ENCODE measurements at places on chromosomes 12 and 14.
A peak's percentile ranks its signal among the peaks of the same experiment; 100 is the strongest.

- DNase-seq, result no peak
Observed at GRCh38 chr12:51324953-51325352, 979 bp upstream of the BIN2 start.

GRCh38 chr12:71105956-71106355, 51.8 kb downstream of the TSPAN8 start:
- DNase-seq, result no peak

- no peak for DNase-seq
Observed at GRCh38 chr14:104942586-104942985, 17.9 kb downstream of the PLD4 start.

DNA sequence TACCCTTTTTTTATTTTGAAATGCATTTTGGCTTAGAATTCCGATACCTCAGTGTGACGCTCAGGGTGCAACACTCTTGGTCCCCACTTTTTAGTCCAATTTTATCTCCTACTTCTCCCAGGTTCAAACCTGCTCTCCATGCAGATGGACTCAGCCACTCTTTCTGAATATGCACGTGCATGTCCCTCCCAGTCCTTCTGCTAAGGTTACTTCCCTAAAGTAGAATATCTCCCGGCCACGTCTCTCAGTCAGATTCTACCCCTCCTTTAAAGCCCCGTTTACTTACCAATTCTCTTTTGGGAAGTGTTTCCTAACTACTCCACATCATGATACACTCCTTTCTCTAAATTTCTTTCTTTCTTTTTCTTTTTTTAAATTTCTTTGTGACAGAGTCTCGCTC, 15.5 kb upstream of the PARP11 start:
- no peak for DNase-seq

DNA sequence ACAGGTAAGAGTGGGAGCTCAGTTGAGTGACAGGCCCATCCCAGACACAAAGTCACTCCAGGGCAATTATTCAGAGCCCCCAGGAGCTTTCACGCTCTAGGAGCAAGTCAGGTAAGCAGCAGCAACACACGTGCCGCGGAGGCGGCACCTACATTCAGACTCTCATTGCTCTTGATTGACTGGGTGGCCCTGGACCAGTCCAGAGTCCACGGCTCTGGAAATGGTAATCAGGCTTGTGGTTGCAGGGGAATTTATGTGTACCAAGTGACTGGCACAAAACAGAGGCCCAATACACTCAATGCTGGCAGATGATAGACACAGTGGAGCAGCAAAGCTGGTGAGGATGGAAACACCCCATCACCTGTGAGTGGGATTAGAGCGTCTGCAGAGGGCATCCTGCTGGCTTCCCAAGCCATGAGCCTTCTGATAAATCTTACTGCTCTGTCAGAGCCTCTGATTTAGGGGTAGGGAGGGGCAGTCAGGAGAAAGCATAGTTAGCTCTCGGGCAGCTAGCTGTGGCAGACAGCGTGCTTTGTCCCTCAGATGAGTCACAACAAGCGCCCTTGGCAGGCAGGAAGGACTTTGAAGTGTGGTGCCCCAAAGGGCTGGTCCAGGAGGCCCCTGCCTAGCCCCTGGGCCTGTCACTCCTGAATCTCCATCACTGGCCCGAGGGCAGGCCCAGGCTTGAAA, 344.7 kb downstream of the CACNA1C start:
- no peak for DNase-seq

DNA sequence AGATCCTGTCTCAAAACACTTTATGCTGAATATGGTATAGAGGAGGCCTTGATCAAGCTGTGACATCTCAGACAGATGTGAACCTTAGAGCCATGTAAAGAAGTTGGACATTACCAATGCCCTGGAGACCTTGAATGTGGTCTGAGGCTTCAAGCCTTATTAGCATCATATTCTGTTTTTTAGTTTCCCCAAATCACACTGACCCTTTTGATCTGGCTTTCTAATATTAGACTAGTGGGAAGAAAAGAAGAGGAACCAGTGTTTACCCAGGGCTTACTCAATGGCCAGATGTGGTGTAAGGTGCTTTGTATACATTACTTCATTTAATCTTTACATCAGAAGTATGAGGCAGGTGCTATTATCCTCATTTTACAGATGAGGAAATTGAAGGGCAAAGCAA, 10.6 kb upstream of the TBPL2 start:
- no peak for DNase-seq

GRCh38 chr12:96471368-96472050, 17.9 kb upstream of the CFAP54 start:
- no peak for DNase-seq

DNA sequence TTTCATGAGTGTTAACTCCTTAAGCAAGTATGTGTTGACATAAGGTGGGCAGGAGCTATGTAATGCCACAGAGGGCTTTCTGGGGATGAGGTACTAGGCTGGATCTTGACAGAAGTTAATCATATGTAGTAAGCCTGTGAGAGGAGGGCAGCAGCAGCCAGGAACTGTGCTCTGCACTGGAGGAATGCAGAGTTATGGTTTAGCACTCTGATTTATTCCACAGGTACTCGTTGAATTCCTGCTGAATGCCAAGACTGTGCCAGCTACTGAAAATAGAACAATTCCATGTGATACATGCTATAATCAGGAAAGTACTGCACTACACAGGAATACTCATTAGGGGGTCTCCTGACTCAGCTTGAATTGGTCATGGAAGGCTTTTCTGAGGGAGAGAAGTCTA, 58.7 kb downstream of the SUSD6 start:
- DNase-seq, result no peak

DNA sequence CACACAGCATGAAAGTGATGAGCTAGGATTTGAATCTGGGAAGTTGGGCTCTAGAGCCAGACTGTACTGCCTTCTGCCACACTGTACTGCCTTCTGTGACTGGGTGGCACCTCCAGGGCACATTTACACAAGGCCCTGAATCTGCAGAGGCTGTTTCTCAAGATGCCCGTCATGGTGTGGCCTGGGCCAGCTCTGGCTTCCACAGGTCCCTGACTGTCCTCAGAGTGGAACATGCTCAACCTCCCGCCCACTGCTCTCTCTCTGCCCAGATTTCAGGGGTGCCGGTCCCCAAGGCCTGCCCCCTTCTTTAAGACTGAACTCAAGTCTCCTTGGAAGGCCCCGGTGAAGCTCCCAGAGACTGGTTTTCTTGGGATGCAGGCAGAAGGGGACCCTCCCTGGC, 50.2 kb downstream of the C14orf132 start:
- no peak for DNase-seq

- DNase-seq, result peak; percentile 51
Observed at GRCh38 chr12:100154474-100155247, 12.0 kb upstream of the BLTP3B start.

GRCh38 chr12:71972441-71973074, 33.9 kb downstream of the TPH2 start:
- no peak for DNase-seq

- DNase-seq, result no peak
Observed at GRCh38 chr12:29245246-29245645, 96.2 kb downstream of the FAR2 start.

GRCh38 chr14:30143627-30144026, 216.0 kb upstream of the PRKD1 start:
- DNase-seq, result no peak

DNA sequence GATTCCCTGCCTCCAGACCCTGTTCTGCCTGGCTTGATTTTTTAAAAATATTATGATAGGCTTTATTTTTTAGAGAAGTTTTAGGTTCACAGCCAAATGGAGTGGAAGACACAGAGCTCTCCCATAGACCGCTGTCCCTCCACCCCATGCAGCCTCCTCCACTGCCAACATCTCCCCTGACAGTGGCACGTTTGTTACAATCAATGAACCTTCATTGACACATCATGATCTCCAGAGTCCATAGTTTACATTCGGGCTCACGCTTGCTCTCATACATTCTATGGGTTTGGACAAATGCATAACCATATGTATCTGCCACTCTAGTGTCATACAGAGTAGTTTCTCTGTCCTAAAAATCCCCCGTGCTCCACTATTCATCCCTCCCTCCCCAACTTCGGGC, 15.9 kb upstream of the PPP1R13B start:
- DNase-seq, result no peak

GRCh38 chr14:36947362-36947761, 225.0 kb downstream of the SLC25A21 start:
- no peak for DNase-seq

DNA sequence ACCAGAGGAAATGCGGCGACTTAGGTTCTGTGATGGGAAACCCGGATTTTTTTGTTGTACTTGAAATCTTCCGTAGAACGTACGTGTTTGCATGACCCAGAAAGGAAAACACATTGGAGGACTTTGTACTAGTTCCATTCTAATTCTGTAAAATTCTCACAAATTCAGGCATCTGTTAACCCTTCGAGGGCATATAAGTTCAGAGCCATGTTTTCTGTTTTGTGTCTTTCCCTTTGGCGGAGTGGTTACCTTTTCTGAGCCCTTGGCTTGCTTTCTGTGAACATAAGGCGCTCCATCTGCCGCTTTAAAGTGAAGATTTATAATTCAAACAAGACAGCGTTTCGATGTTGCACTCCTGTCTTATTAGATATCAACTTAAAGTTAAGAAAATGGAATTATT, 34.2 kb downstream of the BICD1 start:
- no peak for DNase-seq

GRCh38 chr14:22838631-22839041, 2.3 kb downstream of the MMP14 start:
- no peak for DNase-seq

- DNase-seq, result no peak
Observed at GRCh38 chr14:63179383-63179782, 24.9 kb upstream of the RHOJ start.

DNA sequence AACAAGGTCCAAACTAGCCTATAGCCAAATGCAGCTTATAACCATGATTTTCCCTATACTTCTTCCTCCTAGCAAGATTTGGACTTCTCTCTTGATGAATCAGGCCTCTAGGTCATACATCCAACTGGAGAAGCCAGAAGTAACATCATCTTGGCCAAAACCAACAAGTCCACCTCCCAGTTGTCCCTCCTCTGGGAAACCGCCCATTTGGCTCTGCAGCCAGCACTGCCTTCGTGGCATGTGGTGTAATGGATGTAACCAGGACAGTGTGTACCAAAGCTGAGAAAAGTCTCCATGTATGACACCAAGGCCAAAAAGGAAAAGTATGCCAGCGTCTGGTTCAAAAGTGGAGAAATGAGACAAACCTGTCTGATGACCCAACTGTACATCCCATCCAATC, 59.3 kb upstream of the VASH1 start:
- no peak for DNase-seq

GRCh38 chr14:65348137-65348536, 64.4 kb upstream of the FUT8 start:
- DNase-seq, result no peak

DNA sequence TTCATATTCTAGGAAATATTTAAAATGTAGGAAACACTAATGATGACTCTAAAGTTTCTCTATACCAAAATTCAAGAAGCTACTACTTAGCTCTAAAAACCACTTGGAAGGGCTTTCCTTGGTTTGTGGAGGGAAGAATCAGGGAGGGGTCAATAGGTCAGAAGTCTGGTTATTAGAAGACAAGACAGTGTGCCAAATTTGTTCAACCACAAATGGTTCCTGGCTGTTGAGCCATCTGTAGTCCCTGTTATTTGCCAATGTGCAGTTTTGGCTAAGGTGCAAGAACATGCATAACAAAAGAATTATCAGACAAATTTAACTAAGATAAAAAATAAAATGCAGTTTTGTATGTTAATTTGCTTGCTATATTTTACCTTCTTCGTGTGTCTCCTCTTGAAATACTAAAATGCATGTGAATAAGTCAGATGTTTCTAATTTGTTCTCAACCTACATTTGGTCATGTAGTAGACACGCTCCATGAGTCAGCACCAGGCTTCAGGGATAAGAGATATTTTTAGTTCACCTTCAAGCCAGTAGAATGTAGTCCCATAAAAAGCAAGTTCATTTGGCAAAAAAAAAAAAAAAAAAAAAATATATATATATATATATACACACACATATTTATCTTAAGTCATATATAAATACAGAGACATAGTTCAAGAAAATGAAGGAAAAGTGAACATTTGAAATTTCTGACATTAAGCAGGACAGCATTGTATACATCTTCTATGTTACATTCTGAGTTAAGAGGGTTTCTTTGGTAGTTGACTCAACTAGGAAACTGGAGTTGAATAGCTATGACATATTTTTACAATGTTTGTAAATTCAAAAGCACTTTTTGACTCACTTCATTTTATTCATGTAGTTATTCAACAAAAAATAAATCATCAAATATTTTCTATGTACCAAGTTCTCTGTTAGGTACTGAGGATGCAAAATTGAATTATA, 123.3 kb downstream of the KCNC2 start:
- DNase-seq, result no peak

DNA sequence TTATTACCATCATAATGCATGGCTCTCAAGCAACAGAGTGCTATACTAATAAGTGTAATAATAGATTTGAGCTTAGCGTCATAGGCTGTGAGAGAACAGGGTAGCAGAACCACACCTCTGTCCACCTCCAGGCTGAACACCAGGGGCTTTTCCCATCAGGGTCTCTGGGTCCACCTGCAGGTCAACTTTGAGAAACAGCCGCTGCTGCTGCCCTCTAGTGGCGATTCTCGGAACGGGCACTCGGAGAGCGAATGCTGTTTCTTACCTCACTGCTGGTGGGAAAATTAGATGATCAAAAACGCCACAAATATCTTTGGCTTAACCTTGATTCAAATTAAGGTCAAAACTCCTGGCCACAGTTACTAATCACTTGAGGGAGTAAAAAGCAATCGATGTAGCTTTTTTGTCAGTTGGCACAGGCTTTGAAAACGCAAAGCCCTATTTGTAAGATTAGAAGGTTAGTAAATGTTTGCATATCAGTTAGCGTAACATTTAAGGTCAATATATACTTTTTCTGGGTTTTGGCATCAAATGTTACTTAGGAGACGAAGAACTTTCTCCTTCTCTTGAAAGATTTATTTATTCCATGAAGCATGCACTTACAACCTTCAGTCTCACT, 127.9 kb upstream of the TMEM132D start:
- DNase-seq, result no peak

GRCh38 chr12:20305470-20305869, 62.9 kb upstream of the PDE3A start:
- DNase-seq, result no peak

DNA sequence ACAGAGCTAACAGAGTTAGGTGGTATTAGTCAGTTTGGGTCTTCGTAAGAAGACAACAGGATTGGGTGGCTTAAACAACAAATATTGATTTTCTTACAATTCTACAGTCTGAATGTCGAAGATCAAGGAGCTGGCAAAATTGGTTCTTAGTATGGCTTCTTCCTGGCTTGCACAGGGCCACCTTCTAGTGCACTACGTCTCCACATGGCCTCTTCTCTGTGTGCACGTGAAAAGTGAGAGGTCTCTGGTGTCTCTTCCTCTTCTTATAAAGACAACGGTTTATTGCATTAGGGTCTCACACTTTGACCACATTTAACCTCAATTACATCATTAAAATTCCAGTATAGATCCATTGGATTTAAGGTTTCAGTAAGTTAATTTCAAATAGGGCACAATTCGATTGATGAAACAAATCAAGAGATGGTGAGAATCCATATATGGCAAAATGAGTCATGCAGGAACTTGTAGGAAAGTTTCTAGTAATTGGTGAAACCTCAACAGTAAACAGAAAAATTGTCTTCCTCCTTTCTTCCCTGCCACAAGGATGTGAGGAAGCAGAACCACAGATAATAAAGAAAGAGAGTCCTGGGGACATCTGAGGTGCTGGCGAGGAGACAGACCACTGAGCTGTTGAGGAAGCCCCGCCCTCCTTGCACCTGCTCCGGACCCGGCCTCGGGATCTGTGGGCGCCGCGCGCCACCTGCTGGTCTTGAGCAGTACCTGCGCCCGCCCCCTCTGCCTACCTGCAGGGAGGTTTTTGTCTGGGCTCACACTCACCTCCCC, 846.7 kb downstream of the TMEM121 start:
- DNase-seq, result peak; percentile 48

GRCh38 chr14:104512771-104513640, 66.6 kb upstream of the C14orf180 start:
- DNase-seq, result no peak
